Panc1 (cell line): ENCODE measurements at places on chromosomes 7 and 10. TPM values are rescaled to one million over a fixed set of nuclear protein-coding genes. Genes with fewer than 3 reads are reported as not detected.

ASB13 gene
- total RNA-seq = 18.4 TPM

DNA sequence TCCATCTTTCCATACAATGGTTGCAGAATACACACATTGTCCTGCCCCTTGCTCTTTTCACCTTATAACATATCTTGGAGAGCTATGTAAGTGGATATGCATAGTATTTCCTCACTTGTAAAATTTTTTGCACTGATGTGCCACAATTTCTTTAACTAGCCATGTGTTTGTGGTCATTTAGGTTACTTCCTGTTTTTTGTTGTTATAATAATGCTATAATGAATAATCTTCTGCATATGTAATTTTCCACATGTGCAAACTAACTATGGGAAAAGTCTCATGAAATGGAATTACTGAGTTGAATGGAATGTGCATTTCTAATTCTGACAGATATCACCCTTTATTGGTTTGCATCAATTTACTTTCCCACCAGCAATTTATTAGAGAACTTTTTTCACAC, 2.8 kb downstream of the TAS2R41 start:
- DNase-seq = no peak

DNA sequence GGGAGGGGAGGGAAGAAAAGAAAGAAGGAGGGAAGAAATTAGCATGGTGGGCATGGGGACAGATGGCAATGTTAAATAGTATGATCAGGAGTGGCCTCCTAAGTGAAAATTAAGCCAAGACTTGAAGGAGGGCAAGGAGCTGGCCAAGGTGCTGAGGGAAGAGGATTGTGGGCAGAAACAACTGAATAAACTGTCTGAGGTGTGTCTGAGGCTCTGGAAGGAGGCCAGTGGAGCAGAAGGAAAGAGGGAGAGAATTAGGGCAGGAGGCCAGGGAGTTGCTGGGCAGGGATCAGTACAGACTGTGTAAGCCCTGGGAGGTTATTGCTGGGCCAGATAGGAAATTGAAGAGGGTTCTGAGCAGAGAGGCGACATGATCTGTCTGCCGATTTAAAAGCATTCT, 40.6 kb upstream of the VKORC1L1 start:
- no peak for DNase-seq

GRCh38 chr10:104300002-104300735, 31.2 kb downstream of the GSTO2 start:
- DNase-seq = no peak

DNA sequence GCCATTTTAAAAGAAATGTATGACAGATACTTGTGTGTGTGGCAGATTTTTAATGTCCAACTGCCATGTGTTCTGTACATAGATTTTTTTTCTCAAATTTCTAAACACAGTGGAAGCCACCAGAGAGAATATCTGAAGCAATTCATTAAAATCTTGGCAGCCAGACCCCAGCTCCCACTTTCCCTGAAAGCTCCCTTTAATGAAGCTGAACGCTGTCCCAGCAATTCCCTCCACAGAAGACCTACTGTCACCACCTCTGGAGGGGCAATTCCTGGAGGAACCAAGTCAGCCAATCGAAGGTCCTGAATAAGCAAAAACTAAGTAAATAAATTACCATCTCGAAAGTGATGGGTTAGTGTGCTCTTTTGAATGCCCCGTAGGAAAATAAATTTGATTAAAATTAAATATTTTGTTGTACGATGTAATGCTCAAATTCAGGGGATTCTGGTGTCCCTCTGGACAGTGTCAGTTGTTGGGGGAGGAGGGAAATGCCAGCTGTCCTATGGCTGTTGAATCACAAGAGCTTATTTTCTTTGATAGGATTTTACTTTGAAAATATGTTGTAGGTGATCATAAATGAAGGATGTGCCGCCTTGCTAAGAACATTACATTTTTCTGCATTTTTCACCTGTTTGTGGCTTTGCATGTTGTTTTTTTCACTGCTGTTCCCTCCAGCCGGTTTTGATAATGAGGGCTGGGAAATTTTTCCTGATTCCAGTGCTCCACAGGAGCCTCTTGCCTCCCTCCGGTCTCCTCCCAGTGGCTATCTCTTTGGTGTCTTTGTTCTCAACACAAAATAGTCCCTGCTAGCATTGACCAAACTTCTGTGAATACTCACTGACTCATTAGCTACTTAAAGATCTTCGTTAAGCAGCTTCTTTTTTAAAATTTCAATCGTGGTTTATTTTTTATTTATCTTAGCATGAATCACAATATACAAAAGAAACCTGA, 9.2 kb upstream of the GSAP start:
- DNase-seq = no peak

DNA sequence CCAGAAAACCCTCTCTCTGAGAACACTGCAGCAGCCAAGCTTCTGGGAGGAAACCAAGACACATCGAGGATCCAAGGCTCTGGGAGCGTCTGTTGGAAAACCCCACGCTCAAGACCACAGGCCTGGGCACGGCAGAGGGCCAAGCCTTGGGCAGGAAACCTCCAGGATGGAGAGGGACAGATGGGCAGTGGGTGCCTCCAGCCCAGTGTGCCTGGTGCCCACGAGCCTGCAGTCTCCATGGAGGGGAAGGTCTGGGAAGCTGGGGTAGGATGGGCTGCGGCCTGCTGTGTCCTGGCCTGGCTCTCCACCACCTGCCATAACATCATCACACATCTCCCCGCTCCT, 96.1 kb downstream of the FAM53B start:
- DNase-seq = no peak

FOXP2 gene
- 0.54 TPM for total RNA-seq

DNA sequence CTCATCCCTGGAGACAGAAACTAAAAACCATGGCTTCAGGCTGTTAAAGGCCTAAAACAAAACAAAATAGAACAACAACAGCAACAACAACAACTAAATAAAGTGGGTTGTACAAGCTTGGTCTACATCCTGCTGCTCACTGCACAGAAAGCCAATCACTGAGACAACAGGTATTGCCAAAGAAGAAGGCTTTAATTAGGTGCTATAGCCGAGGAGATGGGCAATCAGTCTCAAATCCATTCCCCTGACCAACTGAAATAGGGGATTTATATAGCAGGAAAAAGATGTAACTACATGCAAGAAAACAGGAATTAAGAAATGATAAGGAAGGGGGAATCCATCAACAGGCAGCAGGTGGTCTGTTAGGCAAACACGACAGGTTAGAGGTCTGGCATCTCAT, 22.4 kb upstream of the NUB1 start:
- no peak for DNase-seq
